ENCODE measurements at places on chromosomes 12 and 14.

GRCh38 chr14:69260861-69261564 is 1.1 kb downstream of the GALNT16 start:
- DNase-seq, result no peak

- no peak for DNase-seq
These were observed 370 bp downstream of the HRK start for GRCh38 chr12:116880817-116881324.

DNA sequence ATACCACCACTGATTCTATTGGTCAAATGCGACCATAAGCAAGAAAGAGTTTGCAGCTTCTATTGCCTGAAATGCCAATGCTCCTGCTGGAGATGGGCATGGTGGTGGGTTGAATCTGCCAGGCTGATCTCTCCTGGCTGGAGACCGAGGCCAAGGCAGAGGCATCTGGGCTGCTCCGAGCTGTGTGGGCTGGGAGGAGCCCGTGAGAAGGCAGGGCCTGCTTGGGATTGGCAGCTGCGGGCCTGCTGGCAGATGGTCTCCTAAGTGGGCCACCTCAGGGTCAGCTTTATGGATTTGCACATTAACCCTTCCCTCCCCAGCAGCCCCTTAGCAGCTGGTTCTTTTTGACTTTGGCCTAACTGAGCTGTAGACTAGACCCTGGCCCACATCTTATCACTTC is 25.4 kb downstream of the SRRM4 start:
- no peak for DNase-seq

- no peak for DNase-seq
These were observed 54.2 kb upstream of the JDP2 start for GRCh38 chr14:75373616-75374015.

GRCh38 chr14:30114051-30114450 is 186.4 kb upstream of the PRKD1 start:
- DNase-seq, result no peak

GRCh38 chr14:72553656-72554055 is 340.2 kb downstream of the DPF3 start:
- DNase-seq, result no peak

GRCh38 chr12:13362260-13362841 is 165.8 kb downstream of the EMP1 start:
- DNase-seq, result no peak

- DNase-seq, result no peak
These were observed 242.1 kb upstream of the FOXN3 start for GRCh38 chr14:89658977-89659670.

GRCh38 chr14:100221533-100222223 is 17.3 kb upstream of the YY1 start:
- no peak for DNase-seq

Data from brain pericyte (primary cell).